ENCODE measurements at places on chromosomes 2 and 18. TPM values are rescaled to one million over a fixed set of nuclear protein-coding genes. Genes with fewer than 3 reads are reported as not detected.

Gene PLCD4
- 0.95 TPM for total RNA-seq

Gene IHH
- total RNA-seq = 9.0 TPM

Gene FAHD2A
- total RNA-seq = 26.8 TPM

Gene SFTPB
- not detected for total RNA-seq

Gene GPAT2
- total RNA-seq = not detected

Gene ALPG
- not detected for total RNA-seq

Gene LYG2
- not detected for total RNA-seq

Gene NOL4
- not detected for total RNA-seq

Gene NAT8
- total RNA-seq = not detected

Gene RAPGEF4
- 1.8 TPM for total RNA-seq

Gene NT5DC4
- 13.6 TPM for total RNA-seq

Gene MYOM1
- total RNA-seq = 20.4 TPM

Gene CACNB4
- 0.33 TPM for total RNA-seq

Gene PCARE
- total RNA-seq = not detected

DNA sequence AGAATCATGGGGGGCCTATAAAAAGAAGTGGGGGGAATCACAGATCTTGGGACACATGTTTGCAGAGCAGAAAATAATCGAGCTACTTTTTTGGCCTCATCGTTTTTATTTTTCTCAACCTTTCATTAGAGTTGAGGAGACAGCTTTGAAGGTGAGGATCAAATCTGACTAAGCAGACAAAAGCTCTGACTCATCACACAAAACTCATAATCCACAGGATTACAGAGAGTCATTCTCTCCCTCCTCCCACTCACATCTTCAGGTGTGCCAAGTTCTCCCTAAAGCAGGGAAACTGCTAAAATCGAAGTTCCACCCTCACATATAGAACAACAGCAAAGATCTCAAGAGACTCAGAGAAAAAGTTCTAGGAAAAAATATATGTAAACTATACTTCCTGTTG is 15.6 kb downstream of the BAZ2B start:
- peak overlapping the region; percentile 7 for H3K27ac ChIP-seq
- no peaks in the 10 kb centered on the region for H3K27me3 ChIP-seq
- no peak overlapping the region for H3K4me3 ChIP-seq
- peak; percentile 24 for DNase-seq
- H3K4me1 ChIP-seq = peaks cover 23% of the 10 kb centered on the region

DNA sequence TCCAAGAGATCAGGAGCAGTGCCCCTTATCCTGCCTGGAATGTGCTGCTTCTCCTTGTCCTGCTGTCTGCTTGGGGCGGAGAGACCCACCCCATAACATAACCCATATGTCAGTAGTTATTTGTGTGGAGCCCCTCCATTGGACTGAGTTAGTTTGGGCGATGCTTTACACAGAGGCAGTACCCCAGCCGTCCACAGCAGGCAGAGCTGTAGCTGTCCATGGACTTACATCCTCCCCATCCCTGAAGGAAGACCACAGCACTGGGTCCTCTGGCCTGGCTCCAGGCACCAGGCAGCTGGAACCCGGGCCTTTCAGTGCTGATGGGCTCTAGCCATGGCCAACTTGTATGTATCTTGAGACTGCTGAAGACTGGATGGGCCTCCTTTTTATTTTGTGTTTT is 20.3 kb downstream of the GKN2 start:
- no peak for DNase-seq
- H3K4me3 ChIP-seq = no peak overlapping the region
- H3K27me3 ChIP-seq = peaks cover 53% of the 10 kb centered on the region
- H3K27ac ChIP-seq = no peak overlapping the region

GRCh38 chr2:119574108-119574815 is 30.0 kb downstream of the CFAP221 start:
- H3K4me1 ChIP-seq = no peaks in the 10 kb centered on the region
- no peaks in the 10 kb centered on the region for H3K36me3 ChIP-seq
- H3K4me3 ChIP-seq = no peak overlapping the region
- no peak for DNase-seq
- no peaks in the 10 kb centered on the region for H3K27me3 ChIP-seq
- no peak overlapping the region for H3K27ac ChIP-seq

- H3K36me3 ChIP-seq = no peaks in the 10 kb centered on the region
- no peak for DNase-seq
- no peaks in the 10 kb centered on the region for H3K4me1 ChIP-seq
- no peak overlapping the region for H3K27ac ChIP-seq
- H3K4me3 ChIP-seq = no peak overlapping the region
Measured at GRCh38 chr2:178177066-178177679, 17.1 kb upstream of the OSBPL6 start.

DNA sequence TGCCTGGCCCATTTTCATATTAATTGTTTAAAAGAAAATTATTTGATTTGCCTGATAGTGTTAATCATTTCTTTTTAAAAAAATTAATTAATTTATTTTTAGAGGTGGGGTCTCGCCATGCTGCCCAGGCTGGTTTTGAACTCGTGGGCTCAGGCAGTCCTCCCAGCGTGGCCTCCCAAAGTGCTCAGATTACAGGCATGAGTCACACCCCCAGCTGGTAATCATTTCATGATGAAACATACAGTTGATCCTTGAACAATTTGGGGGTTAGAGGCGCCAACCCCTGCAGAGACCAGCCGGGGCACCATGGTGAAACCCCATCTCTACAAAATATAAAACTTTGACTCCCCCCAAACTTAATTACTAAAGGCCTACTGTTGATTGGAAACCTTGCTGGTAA is 7.9 kb downstream of the GPN1 start:
- H3K36me3 ChIP-seq = peaks cover 41% of the 10 kb centered on the region
- no peak overlapping the region for H3K27ac ChIP-seq
- no peak for DNase-seq
- no peaks in the 10 kb centered on the region for H3K27me3 ChIP-seq

DNA sequence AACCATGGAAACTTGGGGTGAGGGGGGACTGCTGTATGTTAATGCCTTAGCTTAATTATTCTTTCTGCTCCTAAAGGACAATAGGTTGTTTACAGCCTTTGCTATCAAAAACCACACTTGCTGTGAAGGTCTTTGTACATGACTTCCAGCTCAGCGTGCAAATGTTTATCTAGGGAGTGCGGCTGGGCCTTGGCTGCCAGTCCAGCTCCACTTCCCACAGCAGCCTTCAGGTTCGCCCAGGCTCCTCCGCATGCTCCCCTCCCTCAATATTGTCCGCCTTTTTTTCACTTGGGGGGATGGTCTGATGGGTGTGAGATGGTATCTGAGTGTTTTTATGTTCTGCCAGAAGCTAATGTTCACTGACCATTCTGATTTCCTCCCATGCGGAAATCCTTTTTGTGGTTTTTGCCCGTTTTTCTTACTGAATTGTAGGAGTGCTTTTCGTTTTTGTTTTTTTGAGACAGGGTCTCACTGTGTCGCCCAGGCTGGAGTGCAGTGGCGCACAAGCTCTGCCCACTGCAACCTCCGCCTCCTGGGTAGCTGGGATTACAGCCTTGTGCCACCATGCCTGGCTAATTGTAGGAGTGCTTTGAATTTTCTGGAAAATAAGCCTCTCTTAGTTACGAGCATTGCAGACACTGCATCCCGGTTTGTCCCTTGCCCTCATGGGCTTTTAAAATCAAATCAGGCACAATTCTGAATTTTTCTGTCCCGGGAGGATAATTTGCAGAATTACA is 28.8 kb downstream of the SH3BP4 start:
- DNase-seq = no peak
- H3K36me3 ChIP-seq = peaks cover 34% of the 10 kb centered on the region
- H3K4me1 ChIP-seq = peaks cover 76% of the 10 kb centered on the region
- no peaks in the 10 kb centered on the region for H3K27me3 ChIP-seq
- peak overlapping the region; percentile 67 for H3K4me3 ChIP-seq

DNA sequence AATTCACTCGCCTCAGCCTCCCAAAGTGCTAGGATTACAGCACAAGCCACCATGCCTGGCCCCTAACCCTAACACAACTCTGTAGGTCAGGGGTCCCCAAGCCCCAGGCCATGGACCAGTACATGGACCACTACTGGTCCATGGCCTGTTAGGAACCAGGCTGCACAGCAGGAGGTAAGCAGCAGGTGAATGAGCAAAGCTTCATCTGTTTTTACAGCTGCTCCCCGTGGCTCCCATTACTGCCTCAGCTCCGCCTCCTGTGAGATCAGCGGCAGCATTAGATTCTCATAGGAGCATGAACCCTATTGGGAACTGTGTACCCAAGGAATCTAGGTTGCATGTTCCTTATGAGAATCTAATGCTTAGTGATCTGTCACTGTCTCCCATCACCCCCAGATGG is 201.7 kb downstream of the NRP2 start:
- H3K4me3 ChIP-seq = no peak overlapping the region
- peaks cover 15% of the 10 kb centered on the region for H3K27me3 ChIP-seq
- no peak overlapping the region for H3K27ac ChIP-seq
- DNase-seq = no peak
- peaks cover 9% of the 10 kb centered on the region for H3K4me1 ChIP-seq

- H3K4me1 ChIP-seq = no peaks in the 10 kb centered on the region
- H3K4me3 ChIP-seq = no peak overlapping the region
- H3K36me3 ChIP-seq = no peaks in the 10 kb centered on the region
- no peak for DNase-seq
Measured at GRCh38 chr2:172280571-172281361, 146.6 kb upstream of the ITGA6 start.

GRCh38 chr2:203394519-203395227 is 66.5 kb downstream of the ABI2 start:
- peaks cover 5% of the 10 kb centered on the region for H3K36me3 ChIP-seq
- no peak overlapping the region for H3K4me3 ChIP-seq
- H3K27me3 ChIP-seq = no peaks in the 10 kb centered on the region
- DNase-seq = no peak

DNA sequence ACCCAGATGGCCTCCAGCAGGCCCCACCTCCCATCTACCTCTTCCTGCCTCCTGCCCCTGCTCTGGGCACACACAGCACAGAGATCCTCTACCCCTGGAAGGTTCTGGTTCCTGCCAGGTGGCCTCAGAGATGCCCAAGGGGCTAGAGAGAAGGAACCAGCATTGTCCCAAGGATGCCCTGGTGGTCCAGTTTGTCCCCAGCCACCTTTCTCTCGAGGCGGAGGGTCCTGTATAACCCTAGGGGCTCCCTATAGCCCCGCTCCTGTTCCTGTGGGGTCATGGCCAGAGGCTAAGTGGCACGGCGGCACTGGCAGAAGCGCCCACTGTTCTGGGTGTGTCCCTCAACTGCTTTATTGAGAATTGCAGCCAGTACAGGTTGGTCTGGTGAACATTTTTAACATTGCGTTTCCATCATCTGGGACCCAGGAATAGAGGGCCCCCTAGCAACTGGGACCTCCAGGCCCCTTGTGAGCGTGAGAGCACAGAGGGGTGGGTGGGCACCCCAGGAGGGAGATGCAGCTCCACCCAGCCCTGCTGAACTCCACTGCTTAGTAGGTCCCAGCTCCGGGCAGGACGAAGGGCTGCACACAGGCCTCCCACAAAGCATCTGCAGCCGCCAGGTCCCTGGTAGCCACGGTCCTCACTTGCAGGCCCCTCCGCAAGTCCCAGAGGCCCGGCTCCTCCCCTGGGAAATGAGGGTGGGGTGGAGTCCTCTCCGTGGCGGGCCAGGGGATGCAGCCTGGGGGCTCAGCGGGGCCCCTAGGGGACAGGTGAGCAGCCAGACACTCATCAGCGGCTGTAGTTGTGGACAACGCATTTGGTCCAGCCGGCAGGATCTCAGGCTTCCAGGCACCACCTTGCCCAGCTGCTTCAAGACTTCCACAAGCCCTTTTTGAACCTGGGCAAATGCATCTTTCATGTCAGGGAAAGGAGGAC is 33.1 kb downstream of the GPC1 start:
- no peak overlapping the region for H3K4me3 ChIP-seq
- H3K4me1 ChIP-seq = no peaks in the 10 kb centered on the region
- DNase-seq = no peak
- H3K27me3 ChIP-seq = no peaks in the 10 kb centered on the region
- H3K27ac ChIP-seq = no peak overlapping the region

GRCh38 chr2:170985407-170985806 is 56.4 kb downstream of the GORASP2 start:
- H3K4me3 ChIP-seq = no peak overlapping the region
- H3K36me3 ChIP-seq = peaks cover 40% of the 10 kb centered on the region
- no peak overlapping the region for H3K27ac ChIP-seq
- peaks cover 21% of the 10 kb centered on the region for H3K27me3 ChIP-seq
- H3K4me1 ChIP-seq = peaks cover 15% of the 10 kb centered on the region

- no peaks in the 10 kb centered on the region for H3K27me3 ChIP-seq
- H3K4me3 ChIP-seq = no peak overlapping the region
- no peak for DNase-seq
- H3K4me1 ChIP-seq = peaks cover 41% of the 10 kb centered on the region
Measured at GRCh38 chr2:96890252-96890651, 20.4 kb upstream of the SEMA4C start.

DNA sequence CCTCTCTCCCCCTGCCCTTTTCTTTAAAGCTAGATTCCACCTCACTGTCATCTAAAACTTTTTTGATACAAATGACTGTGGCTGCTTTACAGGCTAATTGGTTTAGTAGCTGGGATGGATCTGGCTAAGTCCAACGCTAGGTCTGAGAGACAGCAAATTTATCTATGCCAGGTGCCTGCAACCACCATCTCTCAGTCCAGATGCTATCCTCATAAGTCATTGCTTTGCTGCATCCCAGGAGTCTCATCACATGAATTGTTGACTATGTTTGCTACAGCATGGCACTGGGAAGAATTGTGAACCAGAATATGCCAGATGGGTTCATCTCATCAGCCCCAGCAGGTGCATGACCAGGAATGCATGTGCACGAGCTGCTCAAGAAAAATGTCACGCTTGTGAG is 100.0 kb upstream of the PID1 start:
- DNase-seq = no peak
- no peaks in the 10 kb centered on the region for H3K36me3 ChIP-seq
- H3K27me3 ChIP-seq = no peaks in the 10 kb centered on the region
- H3K27ac ChIP-seq = no peak overlapping the region
- no peaks in the 10 kb centered on the region for H3K4me1 ChIP-seq

DNA sequence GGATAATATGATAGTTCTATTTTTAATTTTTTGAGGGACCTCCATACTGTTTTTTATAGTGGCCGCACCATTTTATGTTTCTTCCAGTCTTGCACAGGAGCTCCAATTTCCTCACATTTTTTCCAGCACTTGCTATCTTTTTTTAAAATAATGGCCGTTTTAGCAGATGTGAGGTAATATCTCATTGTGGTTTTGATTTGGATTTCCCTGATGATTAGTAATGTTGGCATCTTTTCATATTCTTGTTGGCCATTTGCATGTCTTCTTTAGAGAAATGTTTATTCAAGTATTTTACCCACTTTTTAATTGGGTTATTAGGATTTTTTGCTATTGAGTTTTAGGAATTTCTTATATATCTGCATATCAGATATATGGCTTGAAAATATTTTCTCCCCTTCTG is 29.9 kb upstream of the NAPG start:
- no peak overlapping the region for H3K4me3 ChIP-seq
- no peaks in the 10 kb centered on the region for H3K36me3 ChIP-seq
- H3K27ac ChIP-seq = no peak overlapping the region
- DNase-seq = no peak

GRCh38 chr2:36438449-36438977 is 82.9 kb downstream of the CRIM1 start:
- no peak overlapping the region for H3K4me3 ChIP-seq
- H3K36me3 ChIP-seq = peaks cover 10% of the 10 kb centered on the region
- peak; percentile 12 for DNase-seq
- peaks cover 18% of the 10 kb centered on the region for H3K4me1 ChIP-seq
- peak overlapping the region; percentile 64 for H3K27ac ChIP-seq
- H3K27me3 ChIP-seq = no peaks in the 10 kb centered on the region
